Retina (tissue), 1 donor: ENCODE measurements at places on chromosomes 4 and X.
A peak's percentile ranks its signal among the peaks of the same experiment; 100 is the strongest.

- DNase-seq: no peak
Observed at GRCh38 chr4:105399532-105400161, 74.2 kb downstream of the PPA2 start.

GRCh38 chr4:75637176-75637575 lies 6.8 kb upstream of the CDKL2 start:
- no peak for DNase-seq

- no peak for DNase-seq
Observed at GRCh38 chr4:54063737-54064316, 578 bp downstream of the CHIC2 start.

DNA sequence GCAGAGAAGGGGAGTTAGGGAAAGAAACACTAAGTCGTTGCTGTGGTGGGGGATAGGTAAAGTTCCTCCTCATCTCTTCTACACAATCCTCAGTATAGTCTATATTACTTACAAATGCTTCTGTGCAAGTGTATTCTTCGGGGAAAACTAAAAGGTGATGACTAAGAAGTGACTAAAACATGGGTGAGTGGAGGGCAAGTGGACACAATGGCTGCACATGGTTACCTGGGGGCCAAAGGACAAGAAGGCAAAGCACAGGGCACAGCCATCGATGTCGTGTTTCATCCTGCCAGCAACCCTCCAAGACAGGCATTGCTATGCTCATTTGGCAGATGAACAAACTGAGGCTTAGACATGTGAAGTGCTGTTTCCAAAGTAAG lies 35.5 kb upstream of the CCKAR start:
- DNase-seq: no peak

DNA sequence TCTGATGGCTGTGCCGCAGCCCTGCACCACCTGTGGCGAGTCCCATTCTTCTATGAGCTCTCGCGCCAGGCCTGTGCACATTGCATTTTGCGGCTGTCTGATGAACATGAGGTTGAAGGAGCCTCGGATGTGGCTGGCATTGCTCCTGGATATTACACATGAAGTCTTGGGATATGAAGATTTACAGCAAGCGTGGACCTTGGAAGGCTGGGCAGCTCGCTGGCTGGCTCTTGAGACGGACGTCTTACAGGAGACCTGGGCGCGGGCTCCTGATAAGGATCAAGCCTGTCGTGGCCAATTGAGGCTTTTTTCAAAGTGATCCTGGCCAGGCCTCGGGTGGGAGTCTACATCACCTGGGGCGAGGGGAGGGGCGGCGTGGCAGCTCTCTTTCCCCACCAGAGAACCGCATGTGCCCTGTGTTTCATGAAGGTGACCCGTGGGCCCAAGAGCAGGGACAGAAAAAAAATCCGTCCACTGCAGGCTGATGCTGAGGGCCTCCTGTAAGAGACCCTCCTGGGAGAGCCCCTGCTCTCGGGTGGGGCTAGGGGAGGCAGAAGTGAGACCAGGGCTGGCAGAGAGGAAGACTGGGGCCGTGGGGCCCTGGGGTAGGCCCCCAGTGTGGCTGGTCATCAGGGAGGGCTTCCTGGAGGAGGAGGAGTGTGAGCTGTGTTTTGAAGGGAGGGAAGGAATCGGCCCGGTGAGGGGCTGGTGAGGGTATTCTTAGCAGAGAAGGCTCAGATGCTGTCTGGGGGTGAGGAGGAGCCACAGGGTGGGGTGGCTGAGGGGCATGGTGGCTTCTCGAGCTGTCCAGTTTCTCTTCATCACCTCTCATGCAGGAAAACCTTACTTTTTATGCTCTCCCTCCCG lies 23.6 kb downstream of the CPZ start:
- DNase-seq: no peak

DNA sequence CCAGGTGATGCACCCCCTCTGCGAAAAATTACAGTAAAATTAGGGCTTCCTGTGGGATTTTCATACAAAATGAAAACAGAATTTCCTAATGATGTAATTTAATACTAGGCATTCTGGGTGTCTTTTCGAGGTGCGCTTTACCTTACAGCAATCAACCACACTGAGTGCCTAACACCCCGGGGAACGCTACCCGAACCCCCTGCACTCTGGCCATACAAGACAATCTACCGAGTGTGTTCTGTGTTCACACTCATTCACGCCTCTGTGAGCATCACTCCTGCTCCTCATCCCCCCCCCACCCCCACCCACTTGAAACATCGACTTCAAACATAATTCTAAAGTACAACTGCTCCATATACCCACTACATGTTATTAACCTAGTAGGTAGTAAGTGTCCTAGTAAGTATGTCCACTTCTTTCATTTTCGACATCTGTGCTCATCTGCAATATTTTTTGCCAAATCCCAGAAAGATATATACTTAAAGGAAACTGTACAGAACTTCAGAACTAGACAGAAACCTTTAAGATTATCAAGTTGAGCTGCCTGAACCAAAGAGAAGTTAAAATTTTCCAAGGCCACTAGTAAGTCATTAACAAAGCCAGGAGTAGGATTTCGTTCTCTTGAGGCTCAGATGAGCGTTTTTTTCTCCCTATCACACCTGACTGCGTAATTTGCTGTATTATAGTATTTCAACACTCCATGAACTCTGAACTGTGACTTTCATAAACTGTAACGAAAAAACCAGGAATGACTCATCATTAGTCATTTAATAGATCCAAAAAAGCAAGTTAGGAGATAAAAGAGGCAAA lies 80.0 kb downstream of the FAT1 start:
- DNase-seq: no peak

DNA sequence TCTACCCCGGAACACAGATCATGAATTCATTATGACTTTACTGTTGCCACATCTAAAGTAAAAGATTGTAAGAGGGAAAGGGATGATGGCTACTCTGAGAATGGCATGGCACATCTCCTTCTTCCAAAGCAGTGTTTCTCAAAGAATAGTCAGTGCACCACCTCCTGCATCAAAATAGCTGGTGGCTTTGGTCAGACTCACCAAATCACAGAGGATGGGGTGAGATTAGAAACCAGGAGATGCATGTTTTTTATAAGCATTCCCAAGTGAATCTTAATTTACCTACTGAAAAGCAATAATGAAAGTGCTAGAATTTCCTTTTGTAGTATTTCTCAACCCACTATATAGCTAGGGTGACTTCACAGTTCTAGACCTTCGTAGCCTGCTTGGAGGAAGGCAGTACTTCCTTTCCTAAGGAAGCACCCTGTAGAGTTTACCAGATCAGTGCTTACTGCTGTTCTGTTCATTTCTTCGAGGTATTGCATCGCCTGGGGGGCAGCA lies 340.8 kb upstream of the KLF3 start:
- DNase-seq: no peak

GRCh38 chrX:130296743-130297142 lies 28.0 kb upstream of the ZNF280C start:
- no peak for DNase-seq

DNA sequence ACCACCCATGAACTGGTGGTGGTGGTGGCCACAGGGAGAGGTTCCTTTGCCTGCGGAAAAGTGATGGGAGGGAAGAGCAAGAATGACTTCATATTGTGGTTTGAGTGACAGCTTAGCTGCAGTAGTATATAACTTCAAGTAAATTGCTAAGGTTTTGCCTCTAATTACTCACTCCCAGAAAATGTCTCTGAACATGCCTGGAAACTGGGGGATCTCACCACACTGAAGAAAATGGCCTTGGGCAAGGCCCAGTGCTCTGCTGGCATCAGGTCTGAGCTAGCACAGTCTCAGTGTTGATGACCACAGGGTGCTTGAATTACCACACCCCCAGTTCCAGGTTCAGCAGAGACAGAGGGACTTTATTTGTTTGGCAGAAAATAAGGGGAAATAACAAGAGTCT lies 2085.4 kb downstream of the ARAP2 start:
- no peak for DNase-seq

DNA sequence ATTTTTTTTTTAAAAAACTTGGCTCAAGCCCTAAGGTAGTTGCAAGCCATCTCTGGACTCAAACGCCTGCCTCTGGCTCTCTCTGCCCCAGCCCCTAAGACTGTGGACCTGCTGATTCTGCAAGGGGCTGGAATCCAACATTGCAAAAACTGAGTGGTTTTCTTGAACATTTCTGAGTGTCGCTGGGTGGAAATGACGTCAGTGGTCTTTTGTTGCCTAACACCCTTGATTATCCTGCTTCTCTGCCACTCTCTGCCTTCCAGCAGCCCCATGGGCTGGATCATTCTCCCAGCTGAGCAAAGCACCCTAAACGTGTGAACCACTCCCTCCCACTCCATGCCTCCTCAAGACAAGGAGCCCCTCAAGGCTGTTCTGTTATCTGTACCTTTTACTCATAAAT lies 16.6 kb downstream of the BST1 start:
- no peak for DNase-seq

GRCh38 chr4:47355568-47355967 lies 107.9 kb downstream of the COMMD8 start:
- DNase-seq: no peak

DNA sequence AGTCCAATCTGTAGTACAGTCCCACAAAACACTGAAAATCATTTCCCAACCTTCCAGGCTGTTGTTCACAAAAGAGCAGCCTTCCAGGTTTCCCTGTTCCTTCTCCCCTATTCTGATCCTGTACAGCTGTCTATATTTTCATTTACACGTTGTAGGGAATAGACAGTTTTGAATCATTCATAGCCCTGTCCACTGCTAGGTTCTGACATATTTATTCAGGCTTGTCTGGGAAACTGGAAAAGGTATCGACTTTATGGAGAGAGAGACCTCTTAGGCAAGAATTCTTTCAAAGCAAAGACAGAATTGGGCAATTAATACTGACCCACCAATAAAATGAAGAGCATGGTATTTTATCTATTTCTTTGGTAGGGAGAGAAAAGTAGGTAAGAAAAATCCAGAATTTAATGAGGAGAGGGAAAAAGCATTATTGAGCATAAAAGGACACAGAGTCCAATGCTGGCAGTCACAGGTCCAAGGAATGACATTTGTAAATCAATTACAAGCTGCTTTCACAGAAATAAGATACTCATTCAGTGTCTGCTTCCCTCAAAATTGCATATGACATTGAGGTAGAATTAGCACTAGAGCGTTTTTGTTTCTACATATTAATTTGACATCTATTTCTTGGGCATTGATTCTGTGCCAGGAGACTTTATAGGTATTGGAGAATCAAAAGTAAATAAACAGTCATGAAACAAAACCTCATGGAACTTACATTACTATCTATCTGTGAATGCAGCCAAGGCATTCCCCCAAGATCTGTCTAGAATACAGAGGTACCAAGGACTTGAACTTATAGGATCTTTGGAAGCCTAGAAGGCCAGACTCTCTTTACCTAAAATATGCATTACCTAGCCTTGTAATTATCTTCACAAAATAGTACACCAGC lies 127.2 kb downstream of the CAMK2D start:
- DNase-seq: no peak

GRCh38 chr4:47061435-47061834 lies 30.1 kb downstream of the GABRB1 start:
- DNase-seq: no peak

- no peak for DNase-seq
Observed at GRCh38 chr4:15653420-15653819, 1.7 kb downstream of the FBXL5 start.

DNA sequence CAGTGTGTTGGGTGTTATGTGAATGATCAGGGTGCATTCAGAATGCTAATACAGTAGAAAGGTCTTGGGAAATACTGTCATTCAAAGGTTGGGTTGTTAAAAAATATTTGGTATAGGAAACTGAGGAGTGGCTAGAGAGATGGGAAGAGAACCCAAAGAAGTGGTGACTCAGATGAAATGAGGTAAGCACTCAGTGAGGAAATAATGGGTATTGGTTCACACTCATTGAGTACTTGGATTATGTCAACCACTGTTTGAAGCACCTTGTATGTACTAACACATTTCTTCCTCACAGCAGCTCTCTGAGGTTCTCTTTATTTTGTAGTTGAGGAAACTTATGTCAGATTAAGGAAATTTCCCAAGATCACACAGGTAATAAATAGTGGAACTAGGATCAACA lies 40.8 kb upstream of the NUDT6 start:
- no peak for DNase-seq

DNA sequence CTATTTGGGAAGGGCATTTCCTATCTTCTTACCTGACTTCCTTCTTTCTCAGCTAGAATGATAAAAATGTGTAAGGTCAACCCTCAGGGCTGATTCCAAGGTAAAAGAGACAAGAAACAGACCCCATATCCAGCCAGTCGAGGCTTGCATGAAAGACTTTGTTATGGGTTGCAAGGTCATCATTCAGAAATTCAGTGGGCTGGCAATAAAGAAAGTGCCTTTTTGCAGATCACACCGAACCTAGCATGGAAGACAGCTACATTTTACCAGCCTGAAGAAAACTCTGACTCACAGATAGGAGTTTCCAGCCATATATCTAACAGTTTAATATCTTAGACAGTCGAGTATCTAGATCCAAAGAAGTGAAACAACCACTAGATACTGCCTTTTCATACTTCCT lies 87.4 kb downstream of the PDGFC start:
- no peak for DNase-seq

GRCh38 chr4:172168888-172169287 lies 355.7 kb downstream of the GALNTL6 start:
- DNase-seq: no peak

DNA sequence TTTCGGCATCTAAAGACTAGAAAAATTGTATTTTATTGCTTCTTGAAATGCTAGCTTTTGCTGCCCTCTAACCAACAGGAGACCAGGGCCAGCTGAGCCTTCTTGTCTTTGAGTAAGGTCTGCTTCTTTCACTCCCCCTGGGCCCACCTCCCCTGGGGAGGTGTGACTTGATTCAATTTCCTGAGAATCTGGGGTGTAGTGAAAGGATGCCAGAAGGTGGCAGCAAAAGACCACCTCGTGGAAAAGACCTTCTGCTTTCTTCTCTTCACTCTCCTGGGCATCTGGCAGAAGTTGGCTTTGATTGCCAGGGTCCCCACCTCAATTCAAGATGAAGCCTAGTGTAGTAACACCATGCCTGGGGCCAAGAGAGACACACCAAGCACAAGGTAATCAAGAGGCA lies 96.5 kb upstream of the MAOA start:
- peak; percentile 67 for DNase-seq

GRCh38 chr4:116357758-116358157 lies 727.6 kb downstream of the TRAM1L1 start:
- no peak for DNase-seq

DNA sequence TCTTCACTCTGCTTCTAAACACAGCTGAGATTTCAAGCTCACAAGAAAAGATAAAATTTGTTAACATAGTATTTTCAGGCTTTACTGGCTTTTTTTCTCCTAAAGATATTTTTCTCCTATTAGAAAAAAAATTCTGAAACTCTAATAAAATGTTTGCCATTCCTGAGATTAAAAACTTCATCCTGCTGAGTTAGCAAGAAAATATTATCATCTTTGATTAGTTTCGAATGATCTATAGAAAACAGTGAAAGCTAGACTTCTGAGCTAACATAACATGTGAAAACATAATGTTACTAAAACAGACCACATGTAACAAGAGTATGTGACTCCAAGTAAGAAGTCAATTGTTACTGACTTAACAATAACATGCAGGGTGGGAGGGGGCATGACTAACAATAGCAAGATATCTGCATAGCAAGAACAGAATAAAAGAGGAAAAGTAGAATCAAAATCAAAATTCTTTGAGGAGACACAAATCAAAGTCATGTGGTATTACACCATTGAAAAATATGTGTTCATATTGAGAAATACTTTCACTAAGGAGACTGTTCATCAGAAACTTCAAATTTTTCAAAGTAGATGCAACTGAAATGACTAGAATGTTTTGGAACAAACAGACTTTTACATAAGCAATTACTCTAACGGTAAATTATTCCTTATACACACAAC lies 14.5 kb downstream of the TBCK start:
- DNase-seq: no peak

- DNase-seq: no peak
Observed at GRCh38 chr4:913280-913618, 18.9 kb downstream of the GAK start.
